Uterus (tissue), 4 donors: ENCODE measurements at places on chromosomes 2 and 18. TPM values are rescaled to one million over a fixed set of nuclear protein-coding genes. Genes with fewer than 3 reads are reported as not detected.

The VWC2L gene
- total RNA-seq: 0.21 TPM

The SPP2 gene
- 1.3 TPM for total RNA-seq

DNA sequence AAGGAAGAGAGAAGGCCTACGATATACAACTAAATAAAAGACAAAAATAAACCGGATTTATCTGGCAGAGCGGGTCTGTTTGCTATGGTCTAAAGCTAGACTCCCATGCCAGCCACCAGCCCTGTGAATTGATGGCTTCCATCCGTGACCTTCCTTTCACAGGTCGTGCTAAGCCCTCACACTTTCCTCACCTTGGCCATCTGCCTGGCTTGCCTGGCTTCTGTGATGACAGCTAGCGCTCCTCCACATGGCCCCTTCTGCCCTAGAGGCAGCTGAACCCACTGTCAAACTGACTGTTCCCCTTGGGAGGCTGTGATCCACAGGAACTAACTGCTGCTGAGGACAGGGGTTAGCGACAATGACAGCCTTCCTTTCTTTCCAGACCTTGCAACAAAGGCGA lies 32.5 kb downstream of the GAREM1 start:
- H3K27me3 ChIP-seq: no peaks in the 10 kb centered on the region
- no peak overlapping the region for H3K4me3 ChIP-seq
- H3K4me1 ChIP-seq: no peaks in the 10 kb centered on the region
- no peak for DNase-seq

GRCh38 chr2:207504513-207505170 lies 25.1 kb upstream of the CREB1 start:
- peak; percentile 21 for DNase-seq
- peak overlapping the region; percentile 61 for H3K27ac ChIP-seq
- H3K36me3 ChIP-seq: no peaks in the 10 kb centered on the region
- no peaks in the 10 kb centered on the region for H3K4me1 ChIP-seq

GRCh38 chr2:66013456-66013855 lies 421.5 kb upstream of the MEIS1 start:
- H3K36me3 ChIP-seq: no peaks in the 10 kb centered on the region
- no peak for DNase-seq
- no peaks in the 10 kb centered on the region for H3K27me3 ChIP-seq
- no peak overlapping the region for H3K27ac ChIP-seq
- no peaks in the 10 kb centered on the region for H3K4me1 ChIP-seq
- no peak overlapping the region for H3K4me3 ChIP-seq

- H3K27ac ChIP-seq: peak overlapping the region; percentile 69
- H3K4me3 ChIP-seq: no peak overlapping the region
- H3K4me1 ChIP-seq: peaks cover 6% of the 10 kb centered on the region
- H3K36me3 ChIP-seq: no peaks in the 10 kb centered on the region
These were observed 19.5 kb downstream of the BCL2 start for GRCh38 chr18:63299837-63300745.

DNA sequence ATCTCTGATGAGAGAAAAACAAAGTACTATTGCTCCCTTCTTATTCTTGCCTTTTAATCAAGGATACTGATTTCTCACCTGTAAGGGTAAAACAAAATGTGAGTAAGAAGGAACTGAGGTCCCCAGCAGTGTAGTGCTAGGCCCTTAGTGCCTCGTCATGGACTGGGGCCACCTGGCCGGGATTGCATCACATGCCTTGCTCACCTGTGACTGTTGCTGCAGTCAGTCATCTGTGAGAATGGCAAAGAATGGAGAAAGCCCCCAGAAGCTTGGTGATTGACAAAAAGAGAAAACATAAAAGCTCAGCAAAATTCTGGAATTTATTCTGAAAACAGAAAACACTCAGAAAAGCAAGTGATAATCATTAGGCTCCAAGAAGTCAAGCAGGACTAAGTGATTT lies 63.4 kb downstream of the SPATS2L start:
- no peak overlapping the region for H3K4me3 ChIP-seq
- H3K27me3 ChIP-seq: no peaks in the 10 kb centered on the region
- H3K36me3 ChIP-seq: no peaks in the 10 kb centered on the region

The ANKRD36 gene
- total RNA-seq: 24.3 TPM

The C18orf54 gene
- total RNA-seq: 17.1 TPM

The SP9 gene
- total RNA-seq: not detected

The HMSD gene
- total RNA-seq: not detected

DNA sequence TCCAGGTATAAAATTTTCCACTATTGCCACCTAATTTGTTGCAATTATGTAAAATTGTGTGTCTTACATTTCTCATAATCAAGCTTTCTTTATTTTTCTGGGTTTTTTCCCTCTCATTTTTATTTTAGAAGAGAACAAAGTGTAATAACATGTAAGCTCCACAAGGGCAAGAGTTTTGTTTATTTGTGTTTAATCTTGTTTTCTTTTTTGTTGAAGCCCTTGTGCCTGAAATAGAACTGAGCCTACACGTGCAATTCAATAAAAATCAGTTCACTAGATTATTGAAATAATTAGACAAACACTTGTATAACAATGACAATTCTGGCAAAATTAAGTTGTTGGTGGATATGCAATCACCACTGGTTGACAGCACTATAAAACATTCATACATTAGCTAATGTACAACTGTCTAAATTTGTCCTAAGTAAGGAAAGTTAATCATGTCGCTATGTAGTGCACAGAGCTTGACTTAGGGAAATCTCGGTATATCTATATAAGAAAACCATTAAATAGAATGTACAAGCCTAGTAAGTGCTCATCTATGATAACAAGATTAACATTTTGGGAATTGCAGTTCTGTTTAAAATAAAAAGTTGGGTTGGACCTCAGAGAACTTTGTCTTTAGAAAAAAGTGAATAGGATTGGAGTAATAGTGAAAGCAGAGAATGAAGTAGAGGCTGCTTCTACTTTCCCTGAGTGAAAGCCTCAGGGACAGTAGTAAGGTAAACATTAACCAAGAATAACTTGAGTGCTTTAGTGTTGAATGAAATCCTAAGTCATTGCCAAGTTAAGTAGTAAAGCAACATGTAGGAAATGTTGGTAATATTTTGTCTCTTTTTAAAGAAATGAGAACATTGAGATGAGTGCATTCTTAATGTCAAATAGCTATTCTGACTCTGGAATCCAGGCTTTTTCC lies 37.4 kb upstream of the NOL4 start:
- no peaks in the 10 kb centered on the region for H3K36me3 ChIP-seq
- no peaks in the 10 kb centered on the region for H3K27me3 ChIP-seq
- H3K27ac ChIP-seq: no peak overlapping the region
- no peaks in the 10 kb centered on the region for H3K4me1 ChIP-seq
- no peak for DNase-seq
- no peak overlapping the region for H3K4me3 ChIP-seq

DNA sequence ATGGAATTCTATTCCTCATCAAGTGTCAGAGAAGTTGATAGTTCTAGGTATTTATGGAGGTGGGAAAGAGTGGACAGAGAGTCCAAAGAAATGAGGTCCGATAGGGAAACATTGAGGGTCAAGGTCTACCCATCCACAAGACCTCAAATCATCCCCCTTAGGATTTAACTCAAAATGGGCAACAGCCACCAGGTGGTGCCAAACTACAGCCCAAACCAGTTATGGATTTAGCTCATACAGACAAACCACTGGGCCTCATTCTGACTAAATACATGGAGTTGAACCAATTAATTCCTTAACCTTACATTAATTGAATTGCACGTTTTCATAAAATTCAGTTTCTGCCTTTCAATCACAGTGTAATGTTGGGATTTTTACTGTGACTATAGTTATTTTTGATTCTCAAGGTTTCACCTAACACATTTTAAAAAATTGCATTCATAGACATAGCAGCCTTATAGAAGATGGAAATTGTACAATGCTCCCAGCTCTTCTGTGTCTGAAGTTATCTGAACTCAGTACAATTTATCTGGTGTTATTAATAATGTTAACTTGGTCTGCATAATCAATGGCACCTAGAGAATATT lies 98.2 kb upstream of the HNMT start:
- no peak for DNase-seq
- H3K36me3 ChIP-seq: no peaks in the 10 kb centered on the region
- H3K4me3 ChIP-seq: no peak overlapping the region
- no peaks in the 10 kb centered on the region for H3K4me1 ChIP-seq
- H3K27me3 ChIP-seq: no peaks in the 10 kb centered on the region
- H3K27ac ChIP-seq: no peak overlapping the region

The RAD51AP2 gene
- 0.69 TPM for total RNA-seq

DNA sequence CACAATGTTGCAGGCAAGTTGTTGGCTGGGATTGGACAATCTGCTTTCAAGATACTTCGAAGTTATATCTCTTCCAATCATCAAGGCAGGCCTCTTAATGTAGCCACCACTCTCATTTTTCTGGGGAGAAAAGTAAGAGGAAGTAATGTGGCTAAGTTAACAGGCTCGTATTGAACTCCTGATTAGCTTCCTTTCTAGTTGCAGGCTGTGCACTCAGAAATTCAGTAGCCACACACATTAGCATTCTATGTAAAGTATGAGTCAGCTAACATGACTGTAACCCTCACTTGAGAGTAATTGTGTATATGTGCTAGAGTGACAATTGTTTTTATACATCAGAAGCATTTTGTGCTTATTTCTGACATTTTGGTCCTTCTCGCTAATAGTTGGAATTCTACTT lies 3.3 kb downstream of the TWSG1 start:
- H3K27me3 ChIP-seq: no peaks in the 10 kb centered on the region
- no peak overlapping the region for H3K4me3 ChIP-seq
- no peak overlapping the region for H3K27ac ChIP-seq
- no peaks in the 10 kb centered on the region for H3K4me1 ChIP-seq

DNA sequence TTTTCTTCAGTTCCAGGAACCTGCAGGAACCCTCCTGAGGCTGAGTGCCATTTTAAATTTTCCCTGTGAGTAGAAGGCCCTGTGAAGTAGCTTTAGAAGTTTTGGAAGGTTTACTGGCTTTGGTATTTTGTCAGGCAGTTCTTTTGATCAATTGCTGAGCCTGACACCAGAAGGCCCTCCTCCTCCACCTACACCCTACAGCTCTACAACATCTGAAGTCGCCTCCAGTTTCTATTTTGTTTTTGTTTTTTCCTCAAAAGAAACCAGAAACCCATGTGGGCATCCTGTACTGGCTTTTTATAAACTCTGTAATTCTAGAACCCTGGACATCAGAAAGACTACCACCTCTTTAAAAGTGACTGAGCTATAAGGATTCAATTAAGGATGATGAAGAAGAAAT lies 153.7 kb downstream of the NRXN1 start:
- no peak overlapping the region for H3K4me3 ChIP-seq
- no peak for DNase-seq
- H3K36me3 ChIP-seq: no peaks in the 10 kb centered on the region
- H3K4me1 ChIP-seq: no peaks in the 10 kb centered on the region

- H3K36me3 ChIP-seq: no peaks in the 10 kb centered on the region
- H3K27ac ChIP-seq: no peak overlapping the region
- DNase-seq: no peak
- H3K4me1 ChIP-seq: no peaks in the 10 kb centered on the region
These were observed 144.9 kb upstream of the ERBB4 start for GRCh38 chr2:212683346-212684097.

DNA sequence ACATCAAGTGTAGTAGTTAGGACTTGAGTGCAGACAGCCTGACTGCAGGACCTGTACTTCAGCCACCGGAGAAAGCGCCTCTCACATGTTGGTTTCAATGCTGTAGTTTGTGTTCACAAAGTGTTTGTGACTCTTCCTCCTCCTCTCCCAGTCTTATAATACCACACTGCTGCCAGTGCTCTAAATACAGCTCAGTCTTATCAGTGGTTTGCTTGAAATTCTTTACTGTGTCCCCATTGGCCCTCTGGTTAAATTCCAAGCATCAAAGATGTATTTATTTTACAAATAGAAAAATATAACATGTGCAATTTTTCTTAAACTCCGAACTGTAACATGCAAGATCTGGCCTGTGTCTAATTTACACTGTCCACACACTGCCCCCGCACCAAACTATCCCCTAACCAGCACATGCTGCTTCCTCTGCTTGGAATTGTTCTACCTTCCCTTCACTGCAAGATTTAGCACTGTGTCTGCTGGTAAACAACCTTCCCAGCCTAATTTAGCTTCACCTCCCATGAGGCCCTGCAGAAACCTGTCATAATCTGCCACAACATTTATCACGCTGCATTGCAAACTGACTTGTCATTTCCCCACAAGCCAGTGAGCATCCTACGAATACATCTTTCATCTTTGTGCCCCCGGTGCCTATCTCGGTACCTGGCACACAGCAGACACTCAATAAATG lies 77.1 kb downstream of the SUMO1 start:
- H3K27me3 ChIP-seq: no peaks in the 10 kb centered on the region
- peak overlapping the region; percentile 71 for H3K27ac ChIP-seq
- peaks cover 13% of the 10 kb centered on the region for H3K4me1 ChIP-seq
- no peaks in the 10 kb centered on the region for H3K36me3 ChIP-seq
- DNase-seq: peak; percentile 64

The POLR1B gene
- 22.7 TPM for total RNA-seq

DNA sequence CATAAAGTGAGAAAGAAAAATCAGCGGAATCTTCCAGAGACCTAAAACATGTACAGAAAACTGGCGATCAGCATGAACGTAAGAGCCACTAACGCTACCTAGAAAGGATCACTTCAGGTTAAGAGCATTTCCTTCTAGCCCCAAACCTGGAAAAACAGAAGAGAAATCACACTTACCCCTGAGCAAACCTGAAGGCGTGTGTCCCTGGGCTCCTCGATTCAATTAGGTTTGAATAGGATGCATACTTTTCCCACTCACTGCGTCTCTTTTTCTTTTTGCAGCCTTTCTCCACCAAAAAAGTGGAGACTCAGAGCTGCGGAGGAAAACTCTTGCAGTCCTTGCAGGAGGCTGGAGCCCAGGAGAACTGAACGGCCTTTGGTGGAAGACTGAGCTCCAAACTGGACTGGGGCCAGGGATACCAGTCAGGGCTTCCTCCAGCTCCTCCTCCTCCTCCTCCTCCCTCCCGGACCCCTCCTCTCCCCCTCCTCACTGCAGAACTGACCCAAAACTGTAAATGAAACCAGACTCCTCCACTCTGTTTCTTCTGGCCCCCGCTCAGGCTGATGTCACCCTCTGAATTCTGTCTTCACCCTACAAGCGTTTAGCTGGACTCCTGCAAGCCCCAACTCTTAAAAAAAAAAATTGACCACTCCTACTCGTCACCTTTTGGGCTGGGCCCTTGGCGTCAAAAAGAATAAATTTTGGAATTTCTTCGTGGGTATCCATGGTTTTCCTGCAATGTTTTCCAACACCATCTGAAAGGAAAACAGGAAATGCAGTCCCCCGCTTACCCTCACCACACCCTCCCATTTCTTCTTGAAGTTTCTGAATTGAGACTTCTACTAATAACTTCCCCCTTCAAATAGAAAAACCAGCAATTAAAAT lies at the start of gene COL6A3:
Gene COL6A3 (minus strand): TSS at position 388 of the 885 bp plus-strand sequence. CDS start 17,347 bp downstream, outside the sequence.
- no peaks in the 10 kb centered on the region for H3K27me3 ChIP-seq
- H3K27ac ChIP-seq: peak within 1 kb of the TSS; percentile 97

- H3K27ac ChIP-seq: no peak overlapping the region
- H3K36me3 ChIP-seq: no peaks in the 10 kb centered on the region
- no peak overlapping the region for H3K4me3 ChIP-seq
- no peaks in the 10 kb centered on the region for H3K4me1 ChIP-seq
- DNase-seq: peak; percentile 59
These were observed 93.0 kb upstream of the SMAD2 start for GRCh38 chr18:48023334-48024008.

The SERPINB3 gene
- not detected for total RNA-seq

- H3K4me1 ChIP-seq: no peaks in the 10 kb centered on the region
- no peak for DNase-seq
- H3K27ac ChIP-seq: no peak overlapping the region
- no peaks in the 10 kb centered on the region for H3K27me3 ChIP-seq
These were observed 10.8 kb downstream of the PROM2 start for GRCh38 chr2:95284886-95285541.
